Breast epithelium (tissue), 4 donors: ENCODE measurements at places on chromosomes 6 and 20.
A peak's percentile ranks its signal among the peaks of the same experiment; 100 is the strongest.

DNA sequence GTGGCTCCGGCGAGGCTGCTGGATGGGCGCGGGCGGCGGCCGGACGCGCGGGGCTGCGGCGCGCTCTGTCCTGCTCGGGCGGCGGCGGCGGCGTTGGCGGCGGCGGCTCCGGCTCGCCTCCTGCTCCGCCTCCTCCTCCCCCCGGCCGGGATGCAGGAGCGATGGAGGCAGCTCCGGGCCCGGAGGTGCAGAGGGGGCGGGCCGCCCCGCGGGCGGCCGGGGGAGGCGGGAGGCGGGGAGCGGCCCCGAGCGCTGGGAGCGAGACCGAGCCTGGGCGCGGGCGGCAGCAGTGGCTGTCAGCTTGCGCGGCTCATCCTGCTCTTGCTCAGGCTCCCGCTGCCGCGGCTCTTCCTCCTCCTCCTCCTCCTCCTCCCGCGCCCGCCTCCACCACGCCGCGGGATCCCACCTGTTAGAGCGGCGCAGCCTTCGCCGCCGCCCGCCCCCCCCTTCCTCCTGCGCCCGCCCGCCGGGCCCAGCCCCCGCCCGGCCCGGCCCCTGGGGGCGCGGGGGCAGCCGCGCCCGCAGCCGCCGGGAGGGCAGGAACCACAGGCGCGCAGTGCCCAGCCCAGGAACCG lies at the start of gene NOL4L:
Gene NOL4L, minus strand, starts transcription at position 323 of the 575 bp plus-strand sequence. CDS start 443 bp downstream, outside the sequence.
- DNase-seq, result no peak

GRCh38 chr6:24513602-24514001 lies 18.8 kb downstream of the ALDH5A1 start:
- DNase-seq, result no peak

GRCh38 chr20:59124296-59125029 lies 39.2 kb upstream of the ZNF831 start:
- DNase-seq, result no peak

DNA sequence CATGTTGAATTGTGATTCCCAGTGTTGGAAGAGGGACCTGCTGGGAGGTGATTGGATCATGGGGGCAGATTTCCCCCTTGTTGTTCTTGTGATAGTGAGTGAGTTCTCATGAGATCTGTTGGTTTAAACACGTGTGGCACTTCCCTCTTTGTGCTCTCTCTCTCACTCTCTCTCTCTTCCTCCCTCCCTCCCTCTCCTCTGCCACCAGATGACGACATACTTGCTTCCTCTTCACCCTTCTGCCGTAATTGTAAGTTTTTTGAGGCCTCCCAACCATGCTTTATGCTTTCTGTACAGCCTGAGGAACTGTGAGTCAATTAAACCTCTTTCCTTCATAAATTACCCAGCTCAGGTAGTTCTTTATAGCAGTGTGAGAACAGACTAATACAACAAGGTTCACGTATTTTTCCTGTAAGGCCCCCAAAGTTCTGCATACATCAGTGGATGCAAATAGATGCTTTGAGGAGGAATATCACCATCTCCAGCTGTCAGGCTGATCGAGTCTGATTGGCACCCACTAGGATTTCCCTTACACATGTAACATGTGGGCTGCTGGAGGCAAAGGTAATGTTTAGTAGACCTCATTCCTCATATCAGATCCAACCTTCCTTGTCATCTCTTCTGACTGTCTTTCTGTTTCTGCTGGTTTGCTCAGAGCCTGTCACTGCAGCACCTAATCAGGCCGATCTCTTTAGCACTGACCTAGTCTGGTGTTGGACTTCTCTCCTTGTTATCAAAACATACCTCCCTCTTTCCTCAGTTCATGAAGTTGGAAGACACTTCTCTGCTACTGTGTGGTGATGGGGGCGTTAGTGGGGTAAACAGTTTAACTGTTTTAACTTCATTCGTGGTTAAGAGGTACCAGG lies 54.3 kb upstream of the BACH2 start:
- DNase-seq, result no peak

GRCh38 chr6:2971420-2972218 lies at the start of gene SERPINB6:
SERPINB6 (minus strand) TSS chr6:2971567; CDS start chr6:2959332, 12,235 bp downstream.
- peak; percentile 73 for DNase-seq

- no peak for DNase-seq
These were observed 10.0 kb upstream of the HLA-DQA1 start for GRCh38 chr6:32627249-32627648.

DNA sequence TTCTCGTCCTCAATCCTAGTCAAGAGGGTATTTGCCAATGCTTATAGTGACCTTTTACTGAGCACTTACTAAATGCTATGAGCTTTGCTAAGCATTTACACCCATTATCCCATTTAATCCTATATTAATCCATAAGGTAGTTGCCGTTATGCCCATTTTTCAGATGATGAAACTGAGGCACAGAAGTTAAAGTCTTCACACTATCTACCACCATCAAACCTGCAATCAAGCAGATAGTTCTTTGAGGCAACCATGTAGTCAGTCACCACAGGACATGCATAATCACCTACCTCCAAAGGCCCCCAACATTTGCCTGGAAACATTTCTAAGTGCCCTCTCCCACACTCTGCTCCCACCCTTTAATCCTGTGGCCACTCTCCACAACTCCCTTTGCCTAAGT lies 149.6 kb downstream of the LY86 start:
- no peak for DNase-seq

DNA sequence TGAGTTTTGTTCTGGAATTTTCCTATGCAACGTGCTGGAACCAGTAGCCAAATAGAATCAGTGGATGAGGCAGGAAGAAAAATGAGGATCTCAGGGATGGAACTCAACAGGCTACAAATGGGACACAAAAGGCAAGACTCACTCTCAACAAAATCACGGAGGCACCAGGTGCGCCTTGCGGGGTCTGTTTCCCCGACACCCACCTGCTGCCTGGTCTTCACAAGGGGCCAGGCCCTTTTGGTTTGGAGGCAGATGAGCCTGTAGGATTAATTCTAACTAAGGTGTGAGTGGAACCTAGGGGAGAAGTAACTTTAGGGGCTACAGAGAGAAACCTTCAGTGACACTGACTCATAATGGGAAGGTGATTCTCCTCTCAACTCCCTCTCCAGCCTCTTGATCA lies 56.5 kb downstream of the ZNF831 start:
- no peak for DNase-seq

DNA sequence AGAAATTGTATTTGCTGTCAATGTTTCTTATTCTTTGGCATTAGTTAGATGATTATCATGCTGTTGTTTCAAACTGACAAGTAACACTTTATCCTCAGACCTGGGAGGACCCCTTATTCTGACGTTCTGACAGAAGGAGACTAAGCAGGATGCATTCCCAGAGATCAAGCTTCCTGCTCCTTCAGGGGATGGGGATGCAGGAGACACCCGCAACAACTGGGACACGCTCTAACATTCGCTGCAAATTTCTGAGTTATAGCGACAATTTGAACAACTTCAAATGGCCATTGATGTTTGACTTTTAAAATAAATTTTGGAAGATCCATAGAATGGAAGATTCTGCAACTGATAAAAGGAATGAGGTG lies 69.0 kb upstream of the ZNF184 start:
- DNase-seq, result no peak

DNA sequence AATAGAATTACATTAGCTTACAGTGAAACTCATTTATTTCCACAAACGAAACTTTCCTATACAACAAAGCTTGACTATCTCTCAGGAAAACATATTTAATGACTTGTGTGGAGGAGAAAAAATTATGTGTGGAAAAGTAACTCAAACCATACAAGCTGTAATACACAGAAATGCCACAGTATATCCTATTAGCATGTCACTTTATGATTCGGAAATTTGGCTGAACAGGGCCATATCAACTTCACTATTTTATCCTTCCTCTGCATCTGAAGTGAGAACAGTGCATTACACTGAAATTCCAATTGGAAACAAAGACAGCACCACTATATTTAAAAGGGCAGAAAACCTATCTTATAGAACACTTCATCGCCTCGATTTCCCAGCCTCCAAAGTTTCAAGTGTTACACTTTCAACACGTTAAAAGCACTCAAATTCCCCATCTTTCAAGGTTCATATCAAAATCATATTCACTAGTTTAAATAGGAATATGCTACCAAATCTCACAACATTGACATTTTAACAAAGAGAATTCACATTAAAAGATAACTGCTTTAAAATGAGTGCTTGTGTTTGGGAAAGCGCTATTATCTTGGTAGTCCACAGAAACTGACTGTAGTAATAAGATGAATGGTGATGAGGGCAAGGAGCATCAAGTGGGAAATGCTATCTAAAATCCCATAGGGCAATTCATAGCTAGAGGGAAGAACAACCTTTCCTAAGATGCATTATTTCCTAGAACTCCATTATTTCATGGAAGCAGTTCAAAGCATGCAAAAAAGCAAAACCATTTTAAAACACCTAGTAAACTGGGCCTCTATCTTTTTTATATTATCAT lies 1.8 kb downstream of the REV3L start:
- no peak for DNase-seq

- no peak for DNase-seq
These were observed 207.1 kb downstream of the ERMARD start for GRCh38 chr6:169958510-169958909.

DNA sequence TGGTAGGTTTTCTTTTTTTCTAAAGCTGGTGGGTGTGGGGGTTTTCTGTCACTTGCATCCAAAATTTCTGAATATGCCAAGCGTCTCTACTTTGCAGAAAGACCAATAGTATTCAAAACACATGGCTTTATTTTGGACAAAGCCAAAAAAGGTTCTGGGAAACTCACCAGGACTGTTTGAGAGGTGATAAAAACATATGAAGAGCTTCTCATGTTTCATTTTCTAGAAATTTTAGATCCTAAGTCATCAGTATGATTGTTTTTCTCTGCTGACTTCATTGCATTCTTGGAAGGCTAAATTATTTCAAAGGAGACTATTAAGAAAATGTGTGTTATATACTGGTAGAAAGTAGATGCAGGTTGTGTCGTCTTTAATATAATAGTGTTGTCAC lies 51.3 kb downstream of the GCLC start:
- no peak for DNase-seq

GRCh38 chr20:4815628-4816027 lies 93.9 kb downstream of the PRND start:
- no peak for DNase-seq

DNA sequence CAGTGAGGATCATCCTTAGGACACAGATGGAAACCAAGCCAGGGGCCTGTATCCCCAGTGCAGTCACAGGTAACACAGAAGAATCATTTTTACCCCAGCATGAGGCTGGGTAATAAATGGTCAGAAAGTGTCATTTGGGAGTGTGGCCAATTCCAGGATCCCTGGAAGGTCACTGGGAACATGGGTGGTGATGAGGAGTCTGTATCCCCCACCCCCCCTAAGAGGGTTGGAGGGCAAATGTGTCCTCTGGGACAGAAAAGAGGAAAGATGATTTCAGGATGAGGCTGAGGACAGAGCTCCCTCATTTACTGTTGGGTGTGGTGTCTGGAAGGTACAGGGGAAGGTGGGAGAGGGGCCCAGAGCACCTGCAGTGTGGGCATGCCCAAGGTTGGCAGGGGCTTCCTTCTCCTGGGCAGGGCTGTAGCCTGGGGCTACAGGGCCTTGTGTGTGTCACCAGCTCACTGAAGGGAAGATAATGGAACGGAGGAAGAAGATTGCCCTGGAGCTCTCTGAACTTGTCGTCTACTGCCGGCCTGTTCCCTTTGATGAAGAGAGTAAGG lies 34.5 kb downstream of the PLCG1 start:
- peak; percentile 20 for DNase-seq

DNA sequence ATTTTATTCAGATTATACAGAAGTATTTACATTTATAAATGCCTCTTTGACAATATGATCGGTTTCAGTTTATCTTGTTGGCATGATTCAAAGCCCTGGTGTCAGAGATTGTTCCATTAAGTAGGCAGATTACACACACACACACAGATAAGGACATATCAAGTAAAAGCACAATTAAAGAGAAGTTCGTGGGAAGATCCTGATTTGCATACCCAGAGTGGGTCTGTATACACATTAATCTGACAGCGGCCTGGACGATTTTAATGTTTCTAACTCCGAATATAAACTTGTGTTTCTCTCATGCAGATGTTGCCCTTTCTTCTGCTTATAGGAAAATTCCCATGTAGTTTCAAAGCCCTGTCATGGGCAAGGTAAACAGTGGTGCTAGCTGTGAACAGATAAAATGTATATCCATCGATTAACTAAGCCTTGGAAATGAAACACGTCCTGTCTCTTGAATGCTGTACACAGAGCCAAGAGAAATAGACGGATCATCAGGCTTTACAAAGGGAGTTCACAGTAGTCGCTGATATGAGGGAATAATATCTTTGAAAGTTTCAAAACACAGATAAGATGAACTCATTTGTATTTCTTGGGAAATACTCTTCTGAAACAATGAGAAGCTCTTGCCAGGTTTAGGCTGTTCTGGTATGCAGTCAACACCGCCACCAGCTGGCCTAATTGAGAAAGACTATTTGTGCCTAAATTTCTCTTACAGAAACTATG lies 108.2 kb upstream of the GMDS start:
- peak; percentile 63 for DNase-seq

- DNase-seq, result no peak
These were observed 6.9 kb downstream of the PI3 start for GRCh38 chr20:45181639-45182038.

GRCh38 chr6:169250660-169251059 lies 3.0 kb downstream of the THBS2 start:
- DNase-seq, result no peak

- no peak for DNase-seq
These were observed 64.9 kb upstream of the DDR1 start for GRCh38 chr6:30819297-30819917.
